ENCODE measurements at places on chromosomes 16 and 17. TPM values are rescaled to one million over a fixed set of nuclear protein-coding genes. Genes with fewer than 3 reads are reported as not detected.

Gene SLC5A11
- polyA plus RNA-seq = 0.22 TPM

Gene COPZ2
- 35.6 TPM for polyA plus RNA-seq

DNA sequence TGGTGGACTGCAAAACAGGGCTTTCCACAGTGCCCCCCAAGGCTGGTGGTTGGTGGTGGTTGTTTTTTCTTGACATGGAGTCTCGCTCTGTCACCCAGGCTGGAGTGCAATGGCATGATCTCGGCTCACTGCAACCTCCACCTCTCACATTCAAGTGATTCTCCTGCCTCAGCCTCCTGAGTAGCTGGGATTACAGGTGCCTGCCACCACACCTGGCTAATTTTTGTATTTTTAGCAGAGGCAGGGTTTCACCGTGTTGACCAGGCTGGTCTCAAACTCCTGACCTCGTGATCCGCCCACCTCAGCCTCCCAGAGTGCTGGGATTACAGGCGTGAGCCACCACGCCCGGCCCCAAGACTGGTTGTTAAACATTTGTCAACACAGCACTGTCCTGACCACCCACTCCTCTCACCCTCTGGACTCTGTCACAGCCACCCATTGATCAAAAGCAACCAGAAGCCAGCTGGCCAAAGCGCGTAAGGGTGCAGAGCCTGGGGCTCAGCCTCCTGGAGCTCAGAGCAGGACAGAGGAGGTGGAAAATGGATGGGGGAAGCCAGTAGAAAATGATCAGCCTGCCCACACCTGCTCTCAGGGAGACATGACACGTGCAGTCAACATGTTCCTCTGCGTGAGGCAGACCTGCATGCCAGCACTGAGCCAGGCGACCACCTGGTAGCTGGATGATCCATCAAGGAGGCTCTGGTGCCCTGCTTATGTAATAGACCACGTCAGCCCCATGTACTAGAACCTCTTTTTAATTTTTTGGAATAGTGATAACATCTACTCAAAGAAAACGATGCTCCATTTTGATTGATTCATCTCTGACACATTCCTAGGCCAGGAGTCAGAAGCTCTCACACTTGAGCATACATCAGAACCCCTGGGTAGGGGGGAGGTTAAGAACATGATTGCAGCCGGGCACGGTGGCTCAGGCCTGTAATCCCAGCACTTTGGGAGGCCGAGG lies 14.8 kb upstream of the OSGIN1 start:
- DNase-seq = no peak
- H3K27me3 ChIP-seq = no peaks in the 10 kb centered on the region
- no peak overlapping the region for H3K27ac ChIP-seq
- peaks cover 18% of the 10 kb centered on the region for H3K36me3 ChIP-seq
- H3K4me1 ChIP-seq = peaks cover 12% of the 10 kb centered on the region
- no peak overlapping the region for H3K4me3 ChIP-seq

Gene CDRT15
- polyA plus RNA-seq = not detected

Gene CACNA1G
- 25.3 TPM for polyA plus RNA-seq

DNA sequence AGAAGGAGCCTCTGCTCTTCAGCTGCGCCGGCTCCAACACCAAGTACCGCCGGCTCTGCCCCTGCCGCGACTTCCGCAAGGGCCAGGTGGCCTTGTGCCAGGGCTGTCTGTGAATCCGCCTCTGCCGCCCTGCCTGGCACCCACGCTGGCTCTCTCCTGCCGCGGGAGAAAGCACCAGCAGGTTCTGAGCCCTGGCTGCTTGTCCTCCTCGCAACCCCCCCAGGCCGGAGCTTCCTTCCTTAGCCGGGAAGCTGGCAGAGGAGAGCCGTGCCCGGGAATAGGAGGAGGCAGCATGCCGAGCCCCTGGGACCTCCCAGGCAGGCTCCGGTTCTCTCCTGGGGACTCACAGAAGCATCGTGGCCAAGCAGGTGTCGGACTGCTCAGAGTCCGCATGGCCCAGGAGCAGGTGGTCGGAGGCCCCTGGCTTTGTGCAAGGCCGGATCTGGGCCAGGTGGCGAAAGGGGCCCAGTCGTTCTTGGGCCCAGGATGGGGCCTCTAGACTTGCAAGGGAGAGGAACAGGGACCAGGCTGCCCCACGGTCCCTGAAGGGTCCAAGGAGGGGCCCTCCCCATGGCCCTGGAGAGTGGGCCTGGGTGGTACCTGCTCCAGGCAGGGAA lies 80.6 kb downstream of the MGAT5B start:
- no peak for DNase-seq
- H3K4me1 ChIP-seq = peaks cover 4% of the 10 kb centered on the region
- H3K4me3 ChIP-seq = no peak overlapping the region
- peaks cover 62% of the 10 kb centered on the region for H3K36me3 ChIP-seq

DNA sequence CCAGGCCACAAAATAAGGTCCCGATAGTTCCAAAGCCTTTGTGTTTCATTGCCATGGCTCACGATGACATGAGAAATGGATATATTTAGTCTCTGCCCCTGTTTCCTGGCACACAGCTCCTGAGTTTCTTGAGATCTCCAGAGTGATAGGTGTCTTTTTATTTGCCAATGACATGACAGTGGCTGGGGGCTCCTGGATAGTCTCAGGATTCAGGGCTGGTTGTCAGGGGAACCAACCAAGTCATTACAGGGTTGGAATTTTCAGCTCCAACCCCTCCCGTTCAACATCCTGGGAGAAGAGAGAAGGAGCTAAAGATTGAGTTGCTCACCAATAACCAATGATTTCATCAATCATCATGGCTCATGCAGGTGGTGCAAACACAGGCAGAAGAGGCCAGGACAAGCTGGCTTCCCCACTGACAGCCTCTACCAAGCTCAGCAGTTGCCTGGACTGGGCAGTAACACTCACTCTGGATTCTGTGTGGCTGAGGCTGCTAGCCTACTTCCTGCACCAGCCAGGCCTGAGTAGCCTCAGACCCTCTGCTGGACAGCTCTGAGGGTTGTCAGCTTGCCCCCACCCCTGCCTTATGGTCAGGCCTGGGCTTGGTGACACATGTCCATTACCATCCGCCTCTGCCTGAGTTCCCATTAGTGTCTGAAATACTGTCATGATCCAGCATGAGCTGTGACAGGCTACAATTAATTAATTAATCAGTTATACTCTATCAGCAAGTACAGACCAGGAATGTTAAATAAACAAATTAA lies 534.4 kb upstream of the CDH5 start:
- no peaks in the 10 kb centered on the region for H3K36me3 ChIP-seq
- no peaks in the 10 kb centered on the region for H3K4me1 ChIP-seq
- no peak for DNase-seq
- no peak overlapping the region for H3K27ac ChIP-seq
- no peaks in the 10 kb centered on the region for H3K27me3 ChIP-seq

Gene CRISPLD2
- 3.4 TPM for polyA plus RNA-seq

Gene CNTNAP1
- 55.1 TPM for polyA plus RNA-seq

Gene FOXL1
- polyA plus RNA-seq = 2.2 TPM

DNA sequence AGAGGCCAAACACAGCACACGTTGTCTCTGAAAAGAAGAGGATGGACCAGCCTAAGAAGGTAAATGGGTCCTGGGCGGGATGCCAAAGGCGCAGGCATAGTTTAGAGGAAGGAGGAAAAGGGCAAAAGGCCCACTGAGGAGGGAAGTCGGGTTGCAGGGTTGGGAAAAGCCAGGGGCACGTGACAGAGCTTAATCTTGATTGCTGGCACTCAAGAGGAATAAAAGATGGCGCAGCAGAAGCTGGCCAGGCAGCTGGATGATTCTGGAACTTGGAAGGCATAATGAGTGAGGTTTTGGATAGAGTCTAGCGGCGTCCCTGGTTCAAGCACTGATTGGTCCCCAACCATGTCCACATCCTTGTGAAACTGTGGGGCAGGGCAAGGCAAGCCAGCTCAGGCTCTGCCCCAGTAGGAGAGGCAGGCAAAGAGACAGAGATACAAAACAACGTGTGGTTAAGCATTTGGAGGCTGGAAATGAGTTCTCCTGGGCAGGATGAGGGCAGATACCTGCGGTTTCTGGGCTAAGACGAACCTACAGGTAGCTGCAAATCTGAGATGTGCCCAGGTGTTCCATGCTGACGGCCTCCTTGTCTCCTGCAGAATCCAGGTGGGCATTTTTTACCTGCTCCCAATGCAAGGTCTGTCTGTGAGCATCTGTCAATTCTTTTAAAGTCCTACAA lies 52.7 kb upstream of the CIBAR2 start:
- peaks cover 58% of the 10 kb centered on the region for H3K4me1 ChIP-seq
- H3K27me3 ChIP-seq = peaks cover 3% of the 10 kb centered on the region

GRCh38 chr17:9942885-9943284 lies 37.8 kb upstream of the RCVRN start:
- H3K36me3 ChIP-seq = peaks cover 37% of the 10 kb centered on the region
- peaks cover 7% of the 10 kb centered on the region for H3K4me1 ChIP-seq
- H3K4me3 ChIP-seq = no peak overlapping the region
- no peak for DNase-seq
- H3K27ac ChIP-seq = no peak overlapping the region

Gene ATP6V0D1
- polyA plus RNA-seq = 177 TPM

DNA sequence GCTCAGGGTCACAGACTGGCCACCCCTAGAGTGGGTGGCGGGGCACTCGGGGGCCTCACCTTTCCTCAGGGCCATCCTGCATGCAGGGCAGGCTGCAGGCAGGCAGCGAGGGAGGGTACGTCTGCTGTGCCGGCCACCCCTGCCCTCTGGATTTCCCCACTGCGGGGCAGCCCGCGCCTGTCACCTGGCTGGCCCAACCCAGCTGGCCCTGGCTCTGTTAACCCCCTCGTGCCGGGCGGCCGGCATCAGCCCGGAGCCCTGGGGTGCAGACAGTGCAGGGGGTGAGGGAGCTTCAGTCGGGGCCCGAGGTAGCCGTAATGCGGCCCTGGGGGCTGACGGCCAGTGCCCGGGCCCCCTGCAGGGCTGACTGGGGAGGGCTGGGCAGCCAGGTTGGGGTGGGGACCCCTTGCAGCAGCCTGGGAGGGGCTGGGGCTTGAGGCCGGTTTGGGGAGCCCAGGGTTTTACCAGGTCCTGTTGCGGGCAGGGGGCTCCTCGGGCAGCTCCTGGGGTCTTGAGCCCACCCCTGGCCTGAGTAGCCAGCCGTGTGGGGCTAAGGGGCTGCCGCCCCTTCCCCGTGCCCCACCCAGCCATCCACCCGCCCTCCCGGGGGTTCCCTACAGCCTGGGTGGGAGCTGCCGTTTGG lies at the start of gene IGFALS:
IGFALS (minus strand) TSS at position 128 of the 643 bp plus-strand sequence; CDS start at position 75, 53 bp downstream.
- no peak within 1 kb of the TSS for H3K4me3 ChIP-seq
- peaks cover 66% of the 10 kb centered on the region for H3K36me3 ChIP-seq
- H3K4me1 ChIP-seq = no peaks in the 10 kb centered on the region

DNA sequence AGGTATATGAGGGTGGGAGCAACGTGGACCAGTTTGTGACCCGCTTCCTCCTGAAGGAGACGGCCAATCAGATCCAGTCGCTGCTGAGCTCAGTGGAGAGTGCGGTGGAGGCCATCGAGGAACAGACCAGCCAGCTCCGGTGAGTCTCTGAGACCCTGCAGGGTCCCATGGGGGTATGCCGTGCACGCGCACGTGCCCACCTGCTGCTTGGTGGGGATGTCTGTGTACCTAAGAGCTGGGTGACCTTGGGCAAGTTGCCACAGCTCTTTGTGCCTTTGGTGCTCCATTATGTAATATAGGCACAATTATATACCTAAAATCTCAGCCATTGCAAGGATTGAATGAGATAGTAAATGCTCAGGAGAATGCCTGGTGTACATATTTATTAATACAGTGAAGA lies 22.4 kb downstream of the NECAB2 start:
- no peak overlapping the region for H3K4me3 ChIP-seq
- peaks cover 14% of the 10 kb centered on the region for H3K36me3 ChIP-seq
- DNase-seq = no peak
- no peaks in the 10 kb centered on the region for H3K27me3 ChIP-seq
- H3K27ac ChIP-seq = no peak overlapping the region

DNA sequence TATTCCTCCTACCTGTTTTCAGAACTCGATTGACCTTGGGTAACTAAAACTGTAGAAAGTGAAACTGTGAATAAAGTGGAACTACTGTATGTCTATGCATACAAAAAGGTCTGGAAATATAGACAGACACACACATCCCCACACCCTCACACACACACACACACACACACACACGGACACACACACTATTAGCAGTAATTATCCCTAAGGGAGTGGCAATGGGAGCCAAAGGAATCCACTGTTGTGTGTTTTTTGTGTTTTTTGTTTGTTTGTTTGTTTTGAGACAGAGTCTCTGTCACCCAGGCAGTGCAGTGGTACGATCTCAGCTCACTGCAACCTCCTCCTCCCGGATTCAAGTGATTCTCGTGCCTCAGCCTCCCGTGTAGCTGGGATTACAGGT lies 26.6 kb upstream of the SRCIN1 start:
- DNase-seq = no peak
- H3K36me3 ChIP-seq = no peaks in the 10 kb centered on the region
- no peak overlapping the region for H3K27ac ChIP-seq
- no peaks in the 10 kb centered on the region for H3K4me1 ChIP-seq
- H3K4me3 ChIP-seq = no peak overlapping the region

GRCh38 chr16:30541502-30542329 lies 7.1 kb upstream of the ZNF747 start:
- H3K36me3 ChIP-seq = peaks cover 6% of the 10 kb centered on the region
- H3K4me3 ChIP-seq = no peak overlapping the region
- no peaks in the 10 kb centered on the region for H3K4me1 ChIP-seq
- H3K27ac ChIP-seq = no peak overlapping the region
- DNase-seq = no peak

Gene PPP1R27
- not detected for polyA plus RNA-seq

DNA sequence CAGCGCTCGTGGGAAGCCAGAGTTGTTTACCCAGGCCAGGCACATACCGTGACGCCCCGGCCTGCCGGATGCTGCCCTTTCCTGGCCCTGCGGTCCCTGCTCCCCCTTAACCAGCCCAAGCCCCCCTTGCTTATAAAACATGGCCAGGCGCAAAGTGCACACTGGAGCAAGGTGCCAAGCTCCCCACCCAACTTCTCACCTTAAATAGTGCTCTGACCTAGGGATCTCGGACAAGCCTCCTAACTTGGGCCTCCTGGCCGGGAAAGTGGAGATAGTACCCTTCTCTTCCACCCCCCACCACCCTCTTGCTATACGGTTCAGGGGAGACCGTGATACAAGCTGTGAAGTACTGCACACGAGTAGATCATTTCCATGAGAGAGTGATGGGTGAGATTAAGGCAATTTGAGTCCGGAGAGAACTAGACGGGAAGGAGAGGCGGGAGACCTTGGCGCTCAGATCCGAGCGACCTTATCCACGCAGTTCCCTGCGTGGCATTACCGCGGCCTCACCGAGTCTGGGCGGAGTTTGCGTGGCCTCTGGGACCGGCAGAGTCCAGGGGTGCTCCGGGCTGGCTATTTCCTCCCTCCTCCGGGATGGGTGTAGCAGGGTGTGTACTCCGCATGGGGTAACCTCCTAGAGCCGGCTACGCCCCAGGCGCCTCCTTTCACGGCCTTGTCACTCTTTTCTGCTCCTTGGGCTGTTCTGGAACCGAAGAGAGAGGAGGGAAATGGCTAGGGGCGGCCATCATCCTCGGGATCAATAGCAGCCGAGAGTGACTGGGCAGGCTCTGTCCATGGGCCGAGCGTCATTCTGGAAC lies 4.4 kb upstream of the LHX1 start:
- no peak for DNase-seq
- peak overlapping the region; percentile 26 for H3K4me3 ChIP-seq
- H3K36me3 ChIP-seq = no peaks in the 10 kb centered on the region
- H3K27me3 ChIP-seq = peaks cover 100% of the 10 kb centered on the region

Gene CHRNE
- 1.9 TPM for polyA plus RNA-seq
